ENCODE measurements at places on chromosomes 4 and X.

GRCh38 chr4:55078987-55079386 is 46.4 kb downstream of the KDR start:
- DNase-seq: no peak

GRCh38 chrX:140391313-140391712 is 113.6 kb downstream of the SOX3 start:
- DNase-seq: no peak

DNA sequence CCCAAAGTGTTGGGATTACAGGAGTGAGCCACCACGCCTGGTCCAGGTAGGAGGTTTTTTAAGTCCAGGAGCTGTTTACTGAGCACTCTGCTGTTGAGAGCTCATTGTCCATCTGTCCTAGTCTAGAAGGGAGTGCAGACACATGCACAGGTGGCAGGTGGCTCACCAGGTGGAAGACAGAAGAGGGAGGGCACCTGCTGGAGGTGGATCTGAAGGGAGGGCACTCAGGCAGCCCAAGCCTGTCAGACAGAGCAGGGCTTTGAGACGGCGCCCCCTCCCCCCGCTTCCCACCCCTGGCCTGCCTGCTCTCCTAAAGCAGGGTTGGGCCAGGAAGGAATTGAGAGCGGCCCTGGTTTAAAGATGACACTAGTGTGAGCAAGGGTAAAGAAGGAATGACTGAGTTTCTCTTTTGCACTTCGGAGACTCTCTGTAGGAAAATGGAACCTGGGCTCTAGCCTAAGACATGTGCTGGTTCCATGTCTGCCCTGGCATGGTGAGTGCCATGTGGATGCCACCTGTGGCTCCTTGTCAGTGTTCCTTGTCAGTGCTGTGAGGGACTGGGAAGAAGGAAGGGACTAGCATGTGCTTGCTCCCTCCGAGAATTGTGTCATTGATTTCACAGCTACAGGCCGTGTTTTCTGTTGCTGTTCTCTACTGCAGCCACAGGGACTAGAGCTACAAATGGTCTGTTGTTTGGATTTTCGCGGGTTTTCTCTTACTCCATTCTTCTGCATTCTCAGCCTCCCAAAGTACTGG is 108.6 kb downstream of the TNIP2 start:
- no peak for DNase-seq

GRCh38 chrX:24380262-24381187 is 20.1 kb downstream of the SUPT20HL1 start:
- no peak for DNase-seq

GRCh38 chr4:8472158-8472688 is 31.6 kb downstream of the TRMT44 start:
- no peak for DNase-seq

- DNase-seq: no peak
Measured at GRCh38 chr4:4558881-4559280, 17.0 kb upstream of the STX18 start.

DNA sequence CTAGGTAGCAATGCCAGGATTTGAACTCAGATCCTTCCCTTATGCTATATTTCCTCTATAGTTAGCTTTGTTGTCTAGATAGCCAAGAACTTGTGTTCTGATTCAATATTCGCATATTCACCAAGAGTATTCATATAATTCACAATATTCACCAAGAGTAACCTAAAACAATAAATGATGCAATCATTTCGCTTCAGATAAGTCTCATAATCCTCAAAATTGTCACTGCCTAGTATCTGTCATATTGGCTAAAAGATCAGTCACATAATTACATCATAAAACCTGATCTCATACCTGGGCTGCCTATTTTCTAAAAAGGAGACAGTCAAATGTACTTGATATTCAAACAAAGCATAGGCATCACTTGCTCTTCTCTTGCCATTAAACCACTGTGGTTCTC is 199.7 kb upstream of the CPEB2 start:
- DNase-seq: no peak

DNA sequence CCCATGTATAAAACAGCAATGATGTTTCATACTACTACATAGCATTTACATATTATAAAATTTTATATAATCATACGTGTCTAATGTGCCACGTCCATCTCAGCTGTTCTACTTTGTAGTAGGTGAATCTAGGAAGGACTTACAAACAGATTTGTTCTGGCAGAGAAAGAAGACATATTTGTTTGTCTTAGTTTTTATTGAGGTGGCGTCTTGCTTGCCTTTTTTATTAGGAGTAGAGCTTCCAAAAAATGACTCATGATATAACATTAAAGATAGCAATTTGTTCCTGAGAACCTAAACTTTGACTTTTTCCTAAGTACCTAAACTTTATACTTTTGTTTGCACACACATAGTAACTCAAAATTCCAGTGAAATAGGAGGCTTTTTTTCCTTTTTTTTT is 64.6 kb downstream of the CLDN22 start:
- no peak for DNase-seq

- DNase-seq: no peak
Measured at GRCh38 chr4:100736641-100737451, 219.0 kb upstream of the EMCN start.

- no peak for DNase-seq
Measured at GRCh38 chr4:64747919-64748715, 338.9 kb upstream of the TECRL start.

- no peak for DNase-seq
Measured at GRCh38 chr4:169437299-169438047, 166.7 kb upstream of the SH3RF1 start.

DNA sequence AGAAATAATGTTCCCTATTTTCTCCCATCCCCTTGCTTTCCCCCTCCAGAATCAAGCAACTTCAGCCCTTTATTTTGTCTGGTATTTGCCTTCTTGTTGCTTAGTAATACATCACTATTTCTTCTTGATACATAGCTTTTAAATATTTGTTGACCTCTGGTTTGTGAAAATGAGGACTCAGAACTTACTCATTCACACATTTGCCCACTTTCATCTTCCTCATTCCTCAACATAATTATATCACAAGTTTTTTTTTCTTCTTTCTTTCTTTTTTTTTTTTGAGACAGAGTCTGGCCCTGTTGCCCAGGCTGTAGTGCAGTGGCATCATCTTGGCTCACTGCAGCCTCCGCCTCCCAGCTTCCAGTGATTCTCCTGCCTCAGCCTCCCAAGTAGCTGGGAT is 28.9 kb upstream of the NDUFC1 start:
- DNase-seq: no peak

DNA sequence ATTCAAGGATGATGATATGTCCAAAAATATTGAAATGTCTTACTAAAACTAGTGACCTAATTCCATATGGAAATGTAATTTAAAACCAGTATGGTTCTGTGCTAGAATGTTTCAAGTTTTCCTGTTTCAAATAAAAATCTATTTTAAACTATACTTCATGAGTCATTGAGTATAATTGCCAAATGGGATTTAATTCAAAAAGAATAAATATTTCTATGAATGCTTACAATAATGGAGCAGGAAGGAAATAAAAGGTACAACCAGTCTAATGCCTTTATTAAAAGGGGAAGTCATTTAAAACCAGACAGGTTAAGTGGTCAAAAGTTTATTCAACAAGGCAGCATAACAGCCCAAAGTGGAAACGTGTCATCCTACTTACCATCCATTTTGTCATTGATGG is 2347.1 kb downstream of the PCDH7 start:
- no peak for DNase-seq

DNA sequence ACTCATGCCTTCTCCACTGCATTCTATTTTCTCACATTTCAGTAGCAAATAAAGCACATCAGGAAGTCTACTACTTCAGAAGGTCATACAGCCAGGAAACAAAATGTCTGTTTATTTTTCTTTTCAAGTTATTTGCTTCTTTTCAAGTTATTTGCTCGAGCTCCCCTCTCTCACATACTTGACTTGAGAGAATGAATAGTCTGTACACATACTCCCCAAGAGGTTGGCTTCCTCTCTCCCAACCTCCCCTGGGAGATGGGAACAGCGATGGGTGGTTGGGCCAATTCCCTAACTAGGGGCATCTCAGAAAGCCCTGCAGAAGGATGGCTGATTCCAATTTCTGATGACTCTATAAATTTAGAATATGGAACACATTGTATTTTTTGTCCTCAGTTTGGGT is 64.7 kb upstream of the PTPN13 start:
- no peak for DNase-seq

DNA sequence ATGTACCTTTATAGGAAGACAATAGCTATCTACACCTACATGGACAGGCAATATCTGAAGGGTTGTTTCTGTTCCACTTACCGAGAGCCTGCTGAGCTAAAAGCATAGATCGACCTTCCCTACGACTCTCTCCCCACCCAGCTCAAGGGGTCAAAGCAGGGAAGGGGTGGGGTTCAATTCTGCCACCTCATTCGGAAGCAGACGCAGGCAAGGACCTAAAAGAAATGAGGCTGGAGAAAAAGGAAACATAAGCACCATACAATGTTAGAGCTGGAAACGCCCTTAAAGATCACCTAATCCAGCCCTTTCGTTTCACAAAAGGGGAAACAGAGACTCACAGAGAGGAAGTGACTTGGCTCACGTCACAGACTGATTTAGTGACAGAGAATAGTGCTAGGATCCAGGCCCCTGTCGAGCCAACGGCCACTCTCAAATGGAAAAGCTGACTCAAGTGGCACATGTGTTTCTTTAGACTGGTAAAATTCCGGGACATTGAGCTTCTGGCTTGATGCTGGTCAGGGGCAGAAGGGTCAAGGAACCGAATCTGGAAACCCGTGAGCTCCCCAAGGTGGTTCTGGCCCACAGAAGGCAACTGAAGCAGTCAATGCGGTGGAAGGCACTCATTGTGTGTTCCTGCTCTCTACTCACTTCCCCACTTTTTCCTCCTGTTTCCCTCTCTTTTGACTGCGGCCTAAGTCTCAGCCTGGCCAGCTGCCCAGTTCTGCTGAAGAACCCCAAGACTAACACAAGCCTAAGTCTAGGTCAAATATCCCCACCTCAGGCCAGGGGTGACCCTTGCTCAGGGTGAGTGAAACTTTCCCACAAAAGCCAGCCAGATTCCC is 7.5 kb downstream of the SEPTIN6 start:
- DNase-seq: no peak

DNA sequence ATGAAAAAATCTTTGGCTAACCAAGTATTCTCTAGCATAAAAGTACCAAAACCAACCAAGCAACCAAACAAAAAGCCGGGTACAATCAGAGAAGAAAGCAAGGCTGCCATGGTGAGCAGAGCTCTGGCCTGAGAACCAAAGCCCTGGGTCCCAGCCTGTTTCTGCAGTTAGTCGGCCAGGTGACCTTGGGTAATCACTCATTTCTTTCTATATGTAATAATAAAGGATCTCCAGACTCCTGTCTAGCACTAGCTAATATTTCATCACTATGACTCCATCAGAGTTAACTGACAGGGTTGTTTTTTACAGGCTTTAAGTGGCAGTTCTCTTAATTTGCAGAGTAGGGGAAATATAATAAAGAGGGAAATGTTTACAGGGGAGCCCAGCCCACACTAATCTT is 34.0 kb upstream of the RASGEF1B start:
- DNase-seq: no peak

- DNase-seq: no peak
Measured at GRCh38 chrX:121755541-121755940, 708.1 kb downstream of the GLUD2 start.

DNA sequence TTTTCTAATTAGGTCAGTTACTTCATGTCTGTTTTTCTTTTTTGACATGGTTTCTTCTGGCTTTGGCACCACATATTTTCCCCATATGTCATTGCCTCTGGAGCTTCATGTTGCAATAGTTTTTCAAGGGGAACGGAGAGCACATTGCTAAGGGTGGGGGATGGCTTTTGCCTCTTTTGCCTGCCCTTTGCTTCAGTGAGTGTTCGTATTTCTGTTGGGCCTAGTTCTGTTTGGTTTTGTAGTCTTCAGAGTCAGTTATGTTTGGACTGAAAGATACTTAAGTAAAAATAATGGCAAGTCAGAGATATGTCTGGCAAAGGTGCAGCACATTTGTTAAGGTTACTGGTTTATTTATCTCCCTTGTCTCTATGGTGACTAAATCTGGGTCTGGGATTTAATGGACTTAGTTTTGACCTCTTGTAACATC is 29.1 kb downstream of the FHL1 start:
- DNase-seq: no peak

- DNase-seq: no peak
Measured at GRCh38 chr4:42150653-42151567, 1.5 kb downstream of the BEND4 start.

GRCh38 chr4:76894537-76895255 is 3.2 kb downstream of the SOWAHB start:
- DNase-seq: no peak

GRCh38 chr4:77209936-77210335 is 52.9 kb downstream of the CCNG2 start:
- no peak for DNase-seq

GRCh38 chr4:79255793-79256192 is 70.1 kb downstream of the NAA11 start:
- no peak for DNase-seq

GRCh38 chrX:26146024-26146423 is 7.9 kb downstream of the MAGEB18 start:
- DNase-seq: no peak

DNA sequence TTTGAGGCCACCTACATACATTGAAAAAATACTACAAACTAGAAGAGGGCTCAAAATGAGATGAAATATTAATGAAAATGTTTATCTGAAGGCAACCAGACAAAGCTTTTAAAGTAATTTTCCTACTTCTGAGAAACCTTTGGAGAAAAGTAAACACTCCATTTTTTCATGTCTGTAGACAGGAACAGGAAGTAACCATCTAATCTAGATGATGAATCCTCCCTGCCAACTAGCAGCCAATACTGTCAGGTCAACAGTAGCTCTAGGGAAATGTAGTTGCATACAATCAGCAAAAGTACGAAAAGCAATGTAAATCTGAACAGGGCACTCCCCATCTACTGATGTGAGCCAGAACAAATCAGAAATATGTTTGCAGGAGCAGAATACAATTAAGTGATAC is 49.0 kb downstream of the AMMECR1 start:
- no peak for DNase-seq

DNA sequence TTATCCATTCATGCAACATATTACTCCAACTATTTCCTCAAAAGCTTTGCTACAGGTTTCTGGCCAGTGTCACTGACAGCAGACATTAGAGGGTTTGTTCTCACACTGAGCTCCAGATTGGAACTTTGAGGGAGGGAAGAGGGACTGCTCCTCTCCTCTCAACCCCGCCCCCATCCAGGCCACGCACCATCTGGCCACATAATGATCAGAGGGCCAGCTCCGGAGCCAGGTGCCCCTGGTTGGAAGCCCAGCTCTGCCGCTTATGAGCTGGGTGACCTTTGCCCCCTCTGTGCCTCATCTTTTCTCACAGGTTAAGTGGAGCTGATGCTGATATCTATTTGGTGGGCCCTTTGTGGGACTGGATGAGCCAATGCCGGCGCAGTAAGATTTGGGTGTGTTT is 55.8 kb downstream of the C4orf50 start:
- DNase-seq: no peak

DNA sequence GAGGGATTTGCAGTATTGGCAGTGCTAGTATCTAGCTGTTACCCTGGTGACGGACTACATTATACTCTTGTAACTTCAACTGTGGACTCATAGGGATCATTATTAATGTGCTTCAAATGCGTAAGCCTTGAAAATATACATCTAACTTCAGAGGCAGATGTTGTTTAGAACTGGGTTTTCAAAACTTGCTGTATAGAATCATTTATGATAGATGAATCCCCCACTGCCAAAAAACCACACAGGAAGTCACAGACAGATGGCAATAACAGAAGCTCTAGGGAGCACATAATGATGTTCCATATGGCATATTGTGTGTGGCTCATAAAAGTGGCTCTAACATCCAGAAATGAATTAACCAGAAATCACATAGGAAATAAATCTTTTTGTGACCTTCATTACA is 62.3 kb upstream of the RELL1 start:
- DNase-seq: no peak
